ENCODE measurements at places on chromosomes 12 and 14.

DNA sequence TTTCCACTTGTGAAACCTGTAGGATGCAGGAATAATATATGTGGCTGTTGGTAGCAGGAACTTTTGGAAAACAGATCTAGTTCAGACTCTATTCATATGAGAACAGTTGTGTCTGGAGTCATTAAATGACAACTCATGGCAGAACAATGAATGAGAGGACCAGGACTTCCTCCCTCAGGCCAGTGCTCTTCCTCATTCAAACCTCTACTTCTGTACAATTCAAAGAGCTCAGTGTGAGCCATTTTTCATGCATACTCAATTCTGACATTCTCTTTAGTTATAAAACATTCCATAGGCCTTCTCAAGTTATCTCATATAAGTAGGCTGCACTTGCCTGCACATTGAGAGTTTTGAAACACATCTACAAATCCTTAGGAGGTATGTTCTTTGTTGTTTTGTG is 1526.6 kb upstream of the FLRT2 start:
- no peak overlapping the region for H3K4me3 ChIP-seq
- peaks cover 4% of the 10 kb centered on the region for H3K4me1 ChIP-seq
- no peaks in the 10 kb centered on the region for H3K27me3 ChIP-seq
- H3K27ac ChIP-seq = no peak overlapping the region

DNA sequence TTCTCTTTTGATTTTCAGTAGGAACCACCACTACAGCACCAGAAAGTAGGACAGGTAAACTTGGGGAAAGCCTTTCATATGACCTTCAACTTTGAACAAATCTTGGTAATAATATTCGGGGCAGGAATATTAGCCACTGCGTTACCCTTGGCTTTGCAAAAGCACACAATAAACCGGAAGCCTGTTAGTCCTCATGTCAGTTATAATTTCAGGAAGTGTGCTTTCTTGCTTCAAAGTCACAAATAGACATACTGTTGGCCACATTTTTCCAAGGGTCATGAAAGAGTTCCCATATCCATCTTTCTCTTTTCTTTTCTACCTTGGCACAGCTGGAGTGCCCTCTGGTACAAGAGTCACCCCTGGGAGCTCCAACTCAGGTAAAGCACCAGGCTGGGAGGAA is 167.2 kb upstream of the CNTN1 start:
- H3K36me3 ChIP-seq = no peaks in the 10 kb centered on the region
- no peak overlapping the region for H3K27ac ChIP-seq
- H3K27me3 ChIP-seq = peaks cover 7% of the 10 kb centered on the region
- no peaks in the 10 kb centered on the region for H3K4me1 ChIP-seq

DNA sequence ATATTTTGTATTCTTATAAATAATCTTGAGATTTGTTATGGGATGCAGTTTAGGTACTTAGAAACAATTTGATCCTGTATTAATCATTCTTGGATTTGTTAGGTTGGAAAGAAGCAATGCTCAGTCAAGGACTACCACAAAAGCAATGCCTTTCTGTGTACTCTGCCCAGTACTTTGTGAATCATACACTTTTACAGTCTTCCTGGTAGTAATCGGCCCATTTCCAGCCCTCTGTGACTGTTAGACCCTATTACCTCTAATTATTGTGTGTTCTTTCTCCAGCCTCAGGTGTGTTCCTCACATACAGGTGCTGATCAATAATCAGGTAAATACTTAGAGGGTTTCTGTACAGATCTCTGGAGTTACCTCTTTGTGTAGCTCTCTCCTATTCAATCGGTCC is 609.0 kb downstream of the KCNH5 start:
- no peaks in the 10 kb centered on the region for H3K27me3 ChIP-seq
- H3K27ac ChIP-seq = no peak overlapping the region
- H3K4me1 ChIP-seq = no peaks in the 10 kb centered on the region
- peaks cover 29% of the 10 kb centered on the region for H3K36me3 ChIP-seq
- DNase-seq = no peak

GRCh38 chr12:119940897-119941296 is 48.1 kb upstream of the BICDL1 start:
- DNase-seq = no peak
- no peaks in the 10 kb centered on the region for H3K4me1 ChIP-seq
- H3K27me3 ChIP-seq = peaks cover 14% of the 10 kb centered on the region
- H3K4me3 ChIP-seq = no peak overlapping the region
- H3K27ac ChIP-seq = no peak overlapping the region

- no peaks in the 10 kb centered on the region for H3K4me1 ChIP-seq
- no peak overlapping the region for H3K4me3 ChIP-seq
- no peaks in the 10 kb centered on the region for H3K27me3 ChIP-seq
- DNase-seq = no peak
- no peak overlapping the region for H3K27ac ChIP-seq
These were observed 1205.3 kb downstream of the GALC start for GRCh38 chr14:86787717-86788116.

GRCh38 chr14:72054911-72055310 is 122.7 kb downstream of the RGS6 start:
- no peak for DNase-seq
- H3K4me3 ChIP-seq = no peak overlapping the region
- no peaks in the 10 kb centered on the region for H3K4me1 ChIP-seq
- no peaks in the 10 kb centered on the region for H3K36me3 ChIP-seq

DNA sequence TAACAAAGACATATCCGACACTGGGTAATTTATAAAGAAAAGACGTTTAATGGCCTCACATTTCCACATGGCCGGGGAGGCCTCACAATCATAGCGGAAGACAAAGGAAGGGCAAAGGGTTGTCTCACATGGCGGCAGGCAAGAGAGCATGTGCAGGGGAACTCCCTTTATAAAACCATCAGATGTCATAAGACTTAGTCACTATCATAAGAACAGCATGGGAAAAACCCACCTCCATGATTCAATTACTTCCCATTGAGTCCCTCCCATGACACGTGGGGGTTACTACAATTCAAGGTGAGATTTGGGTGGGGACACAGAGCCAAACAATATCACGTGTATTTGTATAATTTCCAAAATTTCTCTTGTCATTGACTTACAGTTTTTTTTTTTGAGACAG is 5.5 kb upstream of the LMNTD1 start:
- DNase-seq = no peak
- H3K4me3 ChIP-seq = no peak overlapping the region
- no peaks in the 10 kb centered on the region for H3K27me3 ChIP-seq
- no peaks in the 10 kb centered on the region for H3K4me1 ChIP-seq

DNA sequence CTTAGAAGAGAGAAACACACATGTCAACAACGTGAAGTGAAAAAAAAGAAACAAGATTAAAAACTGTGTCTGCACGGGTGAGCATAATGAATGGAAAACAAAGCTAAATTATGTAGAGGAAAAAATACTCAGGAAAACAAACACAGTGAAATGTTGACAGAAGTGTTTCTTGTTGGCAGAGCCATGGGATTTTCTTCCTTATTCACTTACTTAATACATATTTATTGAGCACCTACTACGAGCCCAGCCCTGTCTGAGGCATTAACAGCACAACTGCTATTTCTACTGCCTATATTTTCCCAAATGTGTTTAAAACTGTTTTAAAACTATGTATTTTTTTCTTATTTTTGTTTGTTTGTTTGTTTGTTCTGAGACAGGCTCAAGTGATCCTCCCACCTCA is 69.9 kb downstream of the DIO3 start:
- no peak overlapping the region for H3K4me3 ChIP-seq
- no peak overlapping the region for H3K27ac ChIP-seq
- DNase-seq = no peak
- peaks cover 40% of the 10 kb centered on the region for H3K27me3 ChIP-seq
- no peaks in the 10 kb centered on the region for H3K36me3 ChIP-seq

GRCh38 chr14:58749066-58749669 is 111.4 kb downstream of the DACT1 start:
- no peak overlapping the region for H3K4me3 ChIP-seq
- peaks cover 80% of the 10 kb centered on the region for H3K4me1 ChIP-seq
- no peaks in the 10 kb centered on the region for H3K27me3 ChIP-seq
- DNase-seq = no peak

DNA sequence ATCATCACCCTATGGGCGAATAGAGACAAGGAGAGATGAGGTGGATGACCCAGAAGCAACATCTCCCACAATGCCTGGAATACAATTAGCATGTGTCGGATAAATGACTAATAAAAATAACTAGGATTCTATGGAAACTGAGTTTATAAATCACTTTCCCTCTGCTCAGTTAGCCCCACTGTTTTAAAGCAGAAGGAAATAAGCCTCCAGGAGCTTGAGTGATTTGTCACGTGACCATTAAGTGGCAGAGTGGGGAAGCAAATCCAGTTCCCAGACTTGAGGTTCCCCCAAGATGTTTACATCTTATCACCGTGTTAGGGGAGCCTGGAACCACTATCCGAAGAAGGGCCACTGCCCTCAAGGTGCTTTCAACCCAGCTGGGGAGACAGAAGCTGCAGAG is 136.5 kb upstream of the CCND2 start:
- H3K36me3 ChIP-seq = no peaks in the 10 kb centered on the region
- no peak overlapping the region for H3K4me3 ChIP-seq
- H3K27ac ChIP-seq = peak overlapping the region; percentile 82
- peaks cover 3% of the 10 kb centered on the region for H3K27me3 ChIP-seq
- H3K4me1 ChIP-seq = peaks cover 76% of the 10 kb centered on the region

GRCh38 chr12:119090276-119090675 is 88.5 kb upstream of the HSPB8 start:
- no peak overlapping the region for H3K27ac ChIP-seq
- H3K36me3 ChIP-seq = no peaks in the 10 kb centered on the region
- DNase-seq = no peak

- peaks cover 45% of the 10 kb centered on the region for H3K4me1 ChIP-seq
- no peaks in the 10 kb centered on the region for H3K36me3 ChIP-seq
- no peak for DNase-seq
- H3K4me3 ChIP-seq = peak overlapping the region; percentile 14
These were observed 55.0 kb downstream of the IGF1 start for GRCh38 chr12:102425109-102426039.

- H3K36me3 ChIP-seq = no peaks in the 10 kb centered on the region
- H3K27ac ChIP-seq = no peak overlapping the region
- H3K27me3 ChIP-seq = no peaks in the 10 kb centered on the region
- no peak overlapping the region for H3K4me3 ChIP-seq
- peaks cover 5% of the 10 kb centered on the region for H3K4me1 ChIP-seq
- no peak for DNase-seq
These were observed 107.7 kb upstream of the BCAT1 start for GRCh38 chr12:25056486-25057130.

DNA sequence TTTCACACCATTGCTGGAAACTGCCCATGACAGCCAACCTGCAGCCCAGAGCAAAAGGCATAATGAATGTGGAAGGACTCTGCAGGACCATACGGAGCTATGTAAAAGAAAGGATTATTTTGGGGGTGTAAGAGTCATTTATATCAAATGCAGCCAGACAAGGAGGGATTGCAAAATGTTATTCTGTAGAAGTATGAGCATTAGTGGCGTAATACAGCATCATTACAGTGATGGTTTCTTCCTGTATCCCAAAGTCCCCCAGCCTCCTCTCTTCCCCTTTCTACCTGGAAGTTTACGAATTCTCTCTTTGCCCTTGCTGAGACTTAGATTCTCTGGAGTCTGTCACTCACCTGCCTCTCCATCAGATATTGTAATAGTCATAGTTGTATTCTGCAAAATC is 89.9 kb downstream of the BORCS5 start:
- no peak overlapping the region for H3K4me3 ChIP-seq
- peaks cover 6% of the 10 kb centered on the region for H3K27me3 ChIP-seq
- H3K4me1 ChIP-seq = peaks cover 28% of the 10 kb centered on the region
- H3K27ac ChIP-seq = no peak overlapping the region
- no peak for DNase-seq

DNA sequence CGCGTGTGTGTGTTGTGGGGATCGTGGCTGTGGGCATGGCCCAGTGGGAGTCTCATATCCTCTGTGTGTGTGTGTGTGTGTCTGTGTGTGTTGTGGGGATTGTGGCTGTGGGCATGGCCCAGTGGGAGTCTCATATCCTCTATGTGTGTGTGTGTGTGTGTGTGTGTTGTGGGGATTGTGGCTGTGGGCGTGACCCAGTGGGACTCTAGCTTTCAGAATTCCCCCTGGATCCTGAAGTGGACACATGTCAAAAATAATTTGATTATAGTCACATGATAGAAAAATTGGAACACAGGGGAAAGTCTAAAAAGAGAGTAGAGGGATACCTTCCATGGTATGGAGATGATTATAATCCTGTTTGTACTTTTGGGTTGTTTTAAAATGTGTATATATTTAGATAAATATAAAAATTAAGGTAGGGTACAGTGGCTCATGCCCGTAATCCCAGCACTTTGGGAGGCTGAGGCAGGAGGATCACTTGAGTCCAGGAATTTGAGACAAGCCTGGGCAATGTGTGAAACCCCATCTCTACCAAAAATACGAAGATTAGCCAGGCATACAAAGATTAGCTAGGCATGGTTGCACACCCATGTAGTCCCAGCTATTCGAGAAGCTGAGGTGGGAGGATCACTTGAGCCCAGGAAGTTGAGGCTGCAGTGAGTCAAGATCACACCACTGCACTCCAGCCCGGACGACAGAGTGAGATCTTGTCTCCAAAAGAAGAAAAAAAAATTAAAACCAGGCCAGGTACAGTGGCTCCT is 11.0 kb downstream of the PAPLN start:
- H3K4me3 ChIP-seq = peak overlapping the region; percentile 16
- H3K36me3 ChIP-seq = no peaks in the 10 kb centered on the region
- H3K27ac ChIP-seq = no peak overlapping the region
- H3K4me1 ChIP-seq = peaks cover 47% of the 10 kb centered on the region

DNA sequence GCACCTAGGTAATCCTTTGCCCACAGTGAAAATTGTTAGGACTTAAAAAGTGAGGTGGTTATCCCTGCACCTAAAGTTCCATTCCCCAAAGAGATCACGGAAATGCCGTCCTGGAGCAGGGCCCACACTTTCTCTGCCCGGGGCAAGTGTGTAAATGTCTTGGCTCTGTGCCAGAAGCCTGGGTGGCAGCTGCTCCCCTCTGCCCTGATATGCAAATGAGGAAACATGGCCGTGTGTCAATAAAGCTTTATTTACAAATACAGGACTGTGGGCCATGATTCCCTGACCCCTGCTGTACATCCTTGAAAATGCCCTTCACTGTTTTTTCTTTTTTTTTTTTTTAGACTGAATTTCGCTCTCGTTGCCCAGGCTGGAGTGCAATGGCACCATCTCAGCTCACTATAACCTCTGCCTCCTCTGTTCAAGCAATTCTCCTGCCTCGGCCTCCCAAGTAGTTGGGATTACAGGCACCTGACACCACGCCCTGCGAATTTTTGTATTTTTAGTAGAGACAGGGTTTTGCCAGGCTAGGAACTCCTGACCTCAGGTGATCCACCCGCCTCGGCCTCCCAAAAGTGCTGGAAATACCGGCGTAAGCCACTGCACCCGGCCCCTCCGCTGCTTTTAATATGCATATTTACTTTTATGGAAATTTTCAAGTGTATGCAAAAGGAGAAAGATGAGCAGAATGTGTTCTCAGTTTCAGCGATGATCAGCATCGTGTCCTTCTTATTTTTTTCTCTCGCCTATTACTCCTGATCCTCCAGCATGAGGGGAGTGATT is 75.5 kb downstream of the GALNT9 start:
- DNase-seq = no peak
- no peak overlapping the region for H3K4me3 ChIP-seq
- no peak overlapping the region for H3K27ac ChIP-seq
- no peaks in the 10 kb centered on the region for H3K36me3 ChIP-seq
- peaks cover 28% of the 10 kb centered on the region for H3K27me3 ChIP-seq

All from nephron progenitor cell (in vitro differentiated cells).